ENCODE measurements at places on chromosomes 16 and 17.

- DNase-seq, result no peak
Measured at GRCh38 chr16:16175296-16175695, 48.0 kb downstream of the ABCC6 start.

GRCh38 chr17:39794249-39794970 lies 56.7 kb downstream of the GRB7 start:
- DNase-seq, result no peak

GRCh38 chr16:84478172-84478947 lies 26.1 kb downstream of the MEAK7 start:
- DNase-seq, result no peak

DNA sequence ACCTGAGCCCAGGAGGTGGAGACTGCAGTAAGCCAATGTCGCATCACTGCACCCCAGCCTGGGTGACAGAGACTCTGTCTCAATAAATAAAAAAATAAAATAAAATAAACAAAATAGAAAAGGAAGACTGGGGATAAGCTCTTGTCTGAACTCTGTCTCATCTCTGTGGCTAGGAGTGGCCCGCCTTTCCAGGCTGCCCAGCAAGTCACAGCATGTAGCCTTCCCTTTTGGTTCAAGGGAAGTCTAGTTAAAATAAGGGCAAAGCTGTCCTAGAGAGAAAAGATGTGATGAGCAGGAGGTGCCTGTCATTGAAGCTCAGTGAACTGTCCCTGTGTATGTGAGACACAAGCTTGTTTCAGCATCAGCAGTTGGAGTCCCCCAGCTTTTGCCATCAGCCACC lies 2.7 kb upstream of the GFAP start:
- DNase-seq, result no peak

- DNase-seq, result no peak
Measured at GRCh38 chr16:11253995-11254912, 1.8 kb downstream of the SOCS1 start.

DNA sequence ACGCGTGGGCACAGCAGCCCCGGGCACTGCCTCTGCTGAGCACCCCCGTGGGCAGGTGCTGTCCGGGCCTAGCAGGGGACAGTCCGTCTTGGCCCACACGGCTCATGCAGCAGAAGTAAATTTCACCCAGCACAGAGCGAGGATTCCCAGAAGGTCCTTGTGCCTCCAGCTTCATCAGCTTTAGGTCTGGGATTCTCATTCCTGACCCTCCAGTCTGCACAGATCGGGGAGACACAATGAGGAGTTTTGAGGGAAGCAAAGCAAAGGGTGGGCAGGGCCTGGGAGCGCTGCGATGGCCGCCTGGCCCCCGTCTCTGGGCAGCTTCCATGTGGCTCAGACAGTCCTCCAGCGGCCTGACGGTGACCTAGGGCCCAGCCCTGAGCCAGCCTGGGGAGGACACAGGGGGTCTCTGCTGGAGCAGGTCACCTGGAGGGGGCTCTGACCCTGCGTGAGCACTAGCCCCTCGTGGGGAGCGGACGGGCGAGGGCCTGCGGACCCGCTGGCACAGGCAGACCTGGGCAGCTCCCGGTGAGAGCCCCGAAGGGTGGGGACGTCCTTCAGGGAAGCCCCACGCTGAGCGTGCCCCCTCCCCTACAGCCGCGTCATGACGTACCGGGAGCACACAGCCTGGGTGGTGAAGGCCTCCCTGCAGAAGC lies 30.7 kb upstream of the CHMP6 start:
- DNase-seq, result no peak

- DNase-seq, result no peak
Measured at GRCh38 chr16:89133457-89134127, 38.0 kb upstream of the CDH15 start.
